ENCODE measurements at places on chromosomes 3 and 15. TPM values are rescaled to one million over a fixed set of nuclear protein-coding genes. Genes with fewer than 3 reads are reported as not detected.
A peak's percentile ranks its signal among the peaks of the same experiment; 100 is the strongest.

- DNase-seq = peak; percentile 57
Observed at GRCh38 chr3:53166781-53167291, 5.8 kb downstream of the PRKCD start.

DNA sequence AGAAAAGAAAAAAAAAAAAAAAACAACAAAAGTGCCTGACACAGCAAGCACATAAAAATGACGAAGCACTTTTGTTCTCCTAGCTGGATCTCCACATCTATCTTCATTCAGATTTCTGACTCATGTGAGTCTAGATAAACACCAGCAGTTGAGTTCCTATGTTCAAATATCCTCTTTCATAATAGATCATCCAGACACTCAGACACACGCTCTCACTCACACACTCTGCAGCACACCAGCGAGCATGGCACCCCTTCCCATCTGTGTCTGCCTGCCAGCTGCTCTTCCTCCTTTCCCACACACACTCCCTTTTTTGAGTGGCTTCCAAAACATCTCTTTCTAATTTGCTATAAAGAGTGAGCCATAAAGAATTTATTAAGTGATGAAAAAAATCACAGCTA, 19.8 kb upstream of the CELF6 start:
- no peak for DNase-seq

DNA sequence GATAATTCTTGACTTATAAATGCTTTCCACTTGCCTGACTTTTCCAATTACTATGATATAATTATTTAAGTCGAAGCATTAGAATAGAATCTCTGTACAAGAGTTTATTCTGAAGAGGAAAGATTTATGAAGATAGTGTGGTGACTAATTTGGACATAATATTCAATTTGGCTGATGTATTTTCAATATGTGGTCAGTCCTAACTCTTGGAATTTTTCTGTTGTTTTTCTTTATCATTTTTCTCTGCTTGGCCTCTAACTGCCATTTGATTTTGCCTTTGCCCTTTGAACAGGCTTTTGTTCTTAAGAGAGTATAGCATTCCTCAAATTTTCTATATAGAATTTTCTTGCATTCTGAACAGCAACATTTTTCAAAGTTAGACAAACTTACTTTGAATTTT, 2.6 kb upstream of the MDFIC2 start:
- no peak for DNase-seq

DNA sequence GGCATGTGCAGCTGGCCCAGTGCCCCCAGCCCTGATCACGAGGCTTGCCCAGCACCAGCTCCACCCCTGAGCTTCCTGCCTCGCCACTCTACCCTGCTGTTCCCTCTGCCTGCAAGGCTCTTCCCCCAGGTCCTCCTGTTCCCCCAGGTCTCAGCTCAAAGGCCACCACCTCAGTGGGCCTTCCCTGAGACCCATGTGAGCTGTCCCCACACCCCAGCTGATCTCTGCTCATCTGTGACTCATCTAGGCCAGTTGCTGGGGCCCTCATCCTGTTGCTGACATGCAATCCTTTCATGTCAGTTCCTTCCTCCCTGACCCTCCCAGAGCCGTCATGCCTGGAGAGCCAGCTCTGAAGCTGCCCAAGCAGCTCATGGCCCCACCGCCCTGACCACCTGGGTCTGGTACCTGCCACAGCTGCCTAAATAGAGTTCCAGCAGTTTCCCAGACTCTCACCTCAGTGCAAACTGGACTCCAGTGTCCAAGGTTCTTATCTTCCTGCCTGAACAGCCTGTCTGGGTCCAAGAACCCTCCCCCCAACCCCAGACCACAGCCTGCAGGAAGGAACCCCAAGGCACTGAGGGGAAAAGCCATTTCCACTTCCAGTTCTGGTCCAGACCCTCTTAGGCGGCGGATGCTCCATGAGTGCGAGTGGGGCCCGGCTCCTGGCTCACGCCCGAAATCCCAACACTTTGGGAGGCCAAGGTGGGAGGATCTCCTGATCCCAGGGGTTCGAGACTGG, 116.6 kb upstream of the IQSEC1 start:
- no peak for DNase-seq

GRCh38 chr15:46088486-46089445, 453.9 kb downstream of the SQOR start:
- DNase-seq = no peak

GRCh38 chr15:89976246-89976600, 24.9 kb upstream of the ZNF710 start:
- no peak for DNase-seq

DNA sequence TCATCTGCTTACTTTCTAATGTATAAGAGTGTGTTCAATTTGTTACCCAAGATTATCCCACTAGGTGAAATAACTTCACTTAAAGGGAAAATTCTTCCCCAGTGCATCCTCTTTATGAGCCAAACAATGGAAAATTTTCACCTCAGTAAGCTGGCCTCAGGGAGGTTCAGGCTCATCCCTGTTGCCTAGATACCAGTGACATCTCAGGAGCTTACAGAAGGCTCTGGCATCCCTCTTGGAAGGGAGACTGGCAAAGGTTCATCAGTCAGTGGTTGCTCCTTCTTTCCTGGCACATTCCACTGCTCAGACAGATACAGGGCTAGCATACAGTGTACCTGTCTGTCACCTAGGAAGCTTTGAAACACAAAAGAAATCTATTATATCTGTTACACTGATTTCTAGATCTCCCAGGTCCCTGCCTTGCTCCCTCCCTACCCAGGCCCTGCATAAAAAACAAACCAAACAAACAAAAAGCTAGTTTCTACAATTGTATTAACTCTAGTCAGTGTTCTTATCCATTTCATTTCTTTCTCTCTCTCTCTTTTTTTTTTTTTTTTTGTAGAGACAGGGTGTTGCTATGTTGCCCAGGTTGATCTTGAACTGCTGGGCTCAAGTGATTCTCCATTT, 1.7 kb downstream of the IP6K2 start:
- peak; percentile 54 for DNase-seq

DNA sequence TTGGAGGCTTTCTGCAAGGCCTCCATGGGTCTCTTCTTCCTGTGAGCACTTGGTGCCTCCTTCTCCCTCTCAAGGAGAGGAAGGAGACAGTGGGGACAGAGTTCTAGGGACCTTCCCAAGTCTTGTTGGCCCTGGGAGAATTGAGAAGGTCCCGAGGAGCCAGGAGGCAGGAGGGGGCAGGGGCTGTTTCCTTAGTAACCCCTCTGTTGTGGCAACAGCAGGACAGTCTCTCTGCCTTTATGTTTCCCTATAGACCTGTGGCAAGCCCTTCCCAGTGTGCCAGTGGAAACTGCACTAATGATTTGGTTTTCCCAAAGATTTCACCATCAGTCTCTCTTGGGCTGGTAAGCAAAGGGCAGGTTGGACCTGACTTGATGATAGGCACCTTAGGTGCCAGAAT, 87.8 kb upstream of the GALNT15 start:
- DNase-seq = peak; percentile 9

GRCh38 chr3:89859757-89860156, 752.3 kb downstream of the EPHA3 start:
- DNase-seq = no peak

DNA sequence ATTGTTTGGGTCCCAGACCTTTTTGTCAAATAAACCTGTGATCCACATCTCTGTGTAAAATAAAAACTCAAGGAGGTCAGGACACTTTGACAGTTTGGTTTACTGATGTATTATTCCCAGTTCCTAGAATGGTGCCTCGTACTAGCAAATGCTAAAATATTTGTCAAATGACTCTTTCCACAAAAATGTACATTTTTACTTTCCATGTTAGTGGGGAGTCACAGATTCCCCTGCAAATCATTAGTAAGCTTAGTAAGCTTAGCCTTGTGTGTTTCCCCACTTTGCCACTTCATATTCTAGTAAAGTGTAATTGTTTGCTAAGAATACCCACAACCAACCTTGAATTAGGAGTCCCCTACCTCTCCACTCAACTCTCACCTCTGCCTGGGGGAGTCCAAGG, 2.4 kb upstream of the MAGI1 start:
- no peak for DNase-seq

- no peak for DNase-seq
Observed at GRCh38 chr3:139738697-139739096, 60.9 kb upstream of the NMNAT3 start.

DNA sequence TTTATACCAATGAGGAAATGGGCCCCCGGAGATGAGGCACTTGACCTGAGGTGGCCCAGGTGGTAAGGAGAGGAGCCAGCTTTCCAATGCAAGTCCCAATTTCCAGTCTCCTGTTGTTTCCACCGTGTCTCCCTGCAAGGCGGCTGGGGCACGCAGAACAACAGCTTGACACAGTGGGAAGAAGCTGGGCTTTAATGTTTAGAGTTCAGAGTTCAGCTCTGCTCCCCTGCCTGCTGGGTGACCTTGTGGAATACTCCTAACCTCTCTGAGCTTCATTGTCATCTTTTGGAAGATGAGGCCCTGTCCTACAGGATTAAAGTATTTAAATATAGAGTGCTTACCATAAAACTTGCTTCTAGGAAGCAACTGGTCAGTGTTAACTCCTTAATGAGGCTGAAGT, 80.3 kb downstream of the SMAD3 start:
- no peak for DNase-seq

DNA sequence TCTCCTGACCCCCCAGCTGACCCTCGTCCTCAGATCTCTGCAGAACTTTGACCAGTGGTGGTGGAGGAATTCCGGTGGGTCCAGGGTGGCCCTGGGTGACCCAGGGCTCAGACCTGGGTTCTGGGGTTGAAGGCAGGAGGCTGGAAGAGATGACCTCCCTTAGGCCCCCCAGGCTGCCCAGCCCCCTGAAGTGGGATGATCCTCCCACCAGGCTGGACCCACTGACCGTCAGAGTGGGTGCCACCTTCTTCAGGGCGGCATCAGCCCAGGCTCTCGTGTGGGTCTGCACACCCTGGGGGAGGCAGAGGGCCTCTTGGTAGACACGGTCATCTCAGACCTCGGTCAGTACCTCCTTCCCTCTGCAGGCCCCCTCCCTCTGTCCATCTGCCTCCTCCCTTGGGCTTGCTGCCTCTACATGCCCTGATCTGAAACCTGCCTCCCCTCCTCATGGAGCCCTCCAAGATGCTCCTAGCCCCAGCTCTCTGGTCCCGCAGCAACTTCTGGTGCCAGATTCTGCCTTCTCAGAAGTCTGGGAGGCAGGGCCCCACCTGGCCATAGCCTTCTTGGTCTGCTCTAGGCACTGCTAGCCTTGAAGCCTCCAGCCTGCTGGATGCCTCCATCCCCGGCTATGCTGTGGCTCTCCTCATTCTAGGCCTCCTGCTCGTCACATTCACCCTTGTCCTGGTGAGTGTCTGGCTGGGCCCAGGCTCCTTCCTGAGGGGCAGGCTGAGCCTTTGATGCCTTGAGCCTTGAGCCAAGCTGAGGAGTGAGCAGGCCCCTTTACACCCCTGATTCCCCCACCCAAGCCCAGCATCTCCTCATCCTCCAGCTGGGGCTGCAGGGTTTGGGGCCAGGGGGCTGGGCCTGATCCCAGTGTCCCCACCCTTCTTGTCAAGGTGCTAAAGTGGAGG, 49.1 kb upstream of the CSPG4 start:
- no peak for DNase-seq

DNA sequence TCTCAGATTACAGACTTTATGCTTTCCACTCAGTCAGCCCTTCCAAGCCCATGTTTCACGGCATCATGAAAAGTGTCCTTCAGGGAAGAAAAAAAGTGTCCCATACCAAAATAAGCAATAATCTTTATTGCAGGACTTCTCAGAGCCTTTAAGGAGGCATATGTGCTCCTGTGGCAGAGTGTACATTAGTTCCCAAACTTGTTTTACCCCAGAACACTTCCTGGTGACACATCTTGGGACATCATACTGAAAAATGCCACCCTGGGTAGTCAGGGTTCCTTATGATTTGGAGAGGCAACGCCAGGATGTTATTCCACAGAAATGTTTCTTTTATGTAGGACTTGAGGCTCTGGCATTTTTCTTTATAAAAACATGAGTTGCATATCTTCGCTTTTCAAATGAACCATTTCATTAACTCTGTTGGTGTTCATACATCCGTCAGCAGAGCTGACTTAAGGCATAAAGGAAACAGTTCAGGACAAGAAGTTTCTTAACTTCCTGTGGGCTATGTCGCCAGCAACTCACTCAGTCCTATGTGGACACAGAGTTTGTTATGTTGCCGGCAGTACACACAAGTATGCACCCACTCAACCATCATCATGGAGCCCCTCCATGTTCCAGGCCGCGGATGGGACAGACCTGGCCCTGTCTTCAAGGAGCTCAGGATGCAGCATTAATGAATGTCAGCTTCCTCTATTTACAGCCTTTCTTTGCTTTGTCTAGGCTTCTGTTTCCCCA, 63.8 kb downstream of the CASR start:
- DNase-seq = no peak

GRCh38 chr3:16311960-16312451, 47.0 kb downstream of the OXNAD1 start:
- DNase-seq = no peak

DNA sequence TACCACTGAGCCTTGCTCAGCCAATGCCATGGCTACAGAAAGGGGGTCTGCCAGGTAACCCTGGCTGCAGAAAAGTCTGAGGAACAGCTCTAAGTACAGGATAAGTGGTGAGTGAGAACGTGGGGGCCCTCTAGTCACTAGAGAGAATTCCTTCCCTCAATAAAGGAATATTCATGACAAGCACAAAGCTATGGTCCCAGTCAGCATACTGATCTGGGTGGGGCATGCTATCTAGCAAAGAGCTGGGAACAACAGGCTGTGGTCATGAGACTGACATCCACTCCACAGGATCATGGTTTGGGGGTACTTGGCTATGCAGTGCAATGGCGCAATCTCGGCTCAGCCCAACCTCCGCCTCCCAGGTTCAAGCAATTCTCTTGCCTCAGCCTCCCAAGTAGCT, 140.4 kb downstream of the MTHFS start:
- no peak for DNase-seq

GRCh38 chr3:36924744-36925521, 19.9 kb downstream of the TRANK1 start:
- DNase-seq = no peak

The SUSD5 gene
- 0.59 TPM for total RNA-seq

The COX17 gene
- 41.6 TPM for total RNA-seq

The ALG1L2 gene
- 1.7 TPM for total RNA-seq

The C3orf22 gene
- total RNA-seq = not detected

The RLBP1 gene
- total RNA-seq = not detected

The IL5RA gene
- total RNA-seq = not detected

The LYZL4 gene
- total RNA-seq = not detected

The HESX1 gene
- 3.0 TPM for total RNA-seq

The SMCO1 gene
- total RNA-seq = not detected

The TM6SF1 gene
- total RNA-seq = 0.62 TPM

The PDIA5 gene
- 31.7 TPM for total RNA-seq

The SLC38A3 gene
- 0.21 TPM for total RNA-seq

The P2RY13 gene
- total RNA-seq = not detected

The GABRB3 gene
- 89.0 TPM for total RNA-seq

Data from H7 (cell line).